ENCODE measurements at places on chromosomes 2 and 18. TPM values are rescaled to one million over a fixed set of nuclear protein-coding genes. Genes with fewer than 3 reads are reported as not detected.
A peak's percentile ranks its signal among the peaks of the same experiment; 100 is the strongest.

DNA sequence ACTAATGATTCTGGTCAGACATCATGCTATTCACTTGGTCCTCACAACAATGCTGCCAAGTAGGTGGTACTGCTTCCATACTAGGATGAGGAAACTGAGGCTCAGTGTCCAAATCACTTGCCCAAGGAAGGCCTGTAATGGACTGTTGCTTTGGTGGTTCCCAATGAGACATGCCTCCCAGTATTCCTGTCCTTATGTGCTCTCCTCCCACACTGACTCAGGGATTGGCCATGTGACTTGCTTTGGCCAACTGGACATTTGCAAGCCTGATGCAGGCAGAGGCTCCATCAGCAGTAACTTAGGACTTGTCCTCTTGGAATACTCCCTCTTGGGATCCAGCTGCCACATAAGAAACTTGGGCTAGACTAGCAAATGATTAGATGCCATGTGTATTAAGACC, 3.0 kb downstream of the FBXO41 start:
- DNase-seq: no peak

DNA sequence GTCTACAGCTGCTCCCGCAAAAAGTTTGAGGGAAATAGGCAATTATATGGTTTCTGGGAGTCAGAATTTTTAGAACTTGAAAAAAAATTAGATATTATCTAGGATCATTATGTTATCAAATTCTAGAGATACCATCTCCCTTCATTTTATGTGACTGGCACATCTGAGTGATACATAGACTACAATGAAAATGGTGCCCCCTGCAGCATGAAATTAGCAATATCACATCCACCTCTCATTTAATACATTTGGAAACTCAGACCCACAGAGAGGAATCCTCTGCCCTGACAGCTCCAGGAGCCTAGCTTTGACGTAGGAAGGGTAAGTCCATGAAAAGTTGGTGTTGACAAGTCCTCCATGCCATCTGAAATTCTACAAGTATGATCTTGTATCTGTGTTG, 381.6 kb downstream of the SUCLG1 start:
- DNase-seq: no peak

GRCh38 chr2:34545486-34546136, 946.5 kb upstream of the FAM98A start:
- DNase-seq: no peak

- no peak for DNase-seq
These were observed 177.2 kb downstream of the CELF4 start for GRCh38 chr18:37388413-37388812.

DNA sequence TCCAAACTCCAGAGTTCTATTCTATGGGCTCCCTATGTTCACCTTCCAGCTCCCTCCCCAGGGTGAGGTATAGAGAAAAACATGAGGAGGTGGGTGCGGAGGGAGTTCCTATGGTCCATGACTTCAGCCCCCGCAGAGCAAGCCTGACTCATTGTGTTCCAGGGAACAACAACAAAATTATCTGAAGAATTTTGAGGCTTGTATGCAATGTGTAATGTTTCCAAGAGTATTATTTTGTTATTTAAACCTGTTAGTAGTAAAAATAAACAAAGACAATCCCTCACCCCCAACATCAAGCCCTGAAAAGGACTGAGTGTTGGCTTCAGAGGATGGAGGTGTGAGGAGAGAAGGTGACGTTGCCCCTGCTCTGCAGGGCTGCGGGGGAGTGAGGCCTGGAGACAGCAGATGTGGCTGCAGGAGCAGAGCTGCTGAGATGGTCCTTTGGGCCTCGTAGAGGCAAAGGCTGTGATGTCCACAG, 29.0 kb downstream of the LAMA3 start:
- no peak for DNase-seq

GRCh38 chr2:121282800-121283385, 2.1 kb downstream of the TFCP2L1 start:
- DNase-seq: peak; percentile 73

DNA sequence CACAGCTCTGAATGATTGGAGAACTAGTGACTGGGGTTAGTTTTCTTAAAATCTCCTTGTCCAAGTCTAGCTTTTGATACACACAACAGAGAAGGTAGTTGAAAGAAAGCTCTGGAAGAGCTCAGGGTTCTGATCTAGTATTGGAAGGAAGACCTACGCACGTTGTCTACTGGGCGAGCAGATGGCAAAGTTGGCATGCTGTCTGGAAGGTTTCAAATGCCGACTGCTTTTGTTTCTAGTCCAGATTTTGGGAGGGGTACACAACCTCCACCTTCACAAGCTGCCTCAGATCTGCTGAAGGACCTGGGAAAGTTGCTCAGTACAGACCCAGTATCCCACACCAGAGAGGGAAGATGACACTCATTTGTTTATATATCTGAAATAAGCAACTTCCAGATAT, 507.3 kb downstream of the RNF144A start:
- no peak for DNase-seq

- DNase-seq: no peak
These were observed 46.7 kb downstream of the PUM2 start for GRCh38 chr2:20303966-20304365.

Gene SPRED2
- 56.9 TPM for total RNA-seq
